Progenitor cell of endocrine pancreas (in vitro differentiated cells): ENCODE measurements at places on chromosomes 2 and 18. TPM values are rescaled to one million over a fixed set of nuclear protein-coding genes. Genes with fewer than 3 reads are reported as not detected.

GRCh38 chr18:24877546-24877945 is 417.1 kb downstream of the HRH4 start:
- peaks cover 63% of the 10 kb centered on the region for H3K27me3 ChIP-seq
- H3K27ac ChIP-seq, result no peak overlapping the region
- H3K4me3 ChIP-seq, result no peak overlapping the region
- DNase-seq, result no peak
- H3K4me1 ChIP-seq, result peaks cover 4% of the 10 kb centered on the region

Gene LRRTM4
- 2.3 and 3.3 TPM in 2 replicates for total RNA-seq

DNA sequence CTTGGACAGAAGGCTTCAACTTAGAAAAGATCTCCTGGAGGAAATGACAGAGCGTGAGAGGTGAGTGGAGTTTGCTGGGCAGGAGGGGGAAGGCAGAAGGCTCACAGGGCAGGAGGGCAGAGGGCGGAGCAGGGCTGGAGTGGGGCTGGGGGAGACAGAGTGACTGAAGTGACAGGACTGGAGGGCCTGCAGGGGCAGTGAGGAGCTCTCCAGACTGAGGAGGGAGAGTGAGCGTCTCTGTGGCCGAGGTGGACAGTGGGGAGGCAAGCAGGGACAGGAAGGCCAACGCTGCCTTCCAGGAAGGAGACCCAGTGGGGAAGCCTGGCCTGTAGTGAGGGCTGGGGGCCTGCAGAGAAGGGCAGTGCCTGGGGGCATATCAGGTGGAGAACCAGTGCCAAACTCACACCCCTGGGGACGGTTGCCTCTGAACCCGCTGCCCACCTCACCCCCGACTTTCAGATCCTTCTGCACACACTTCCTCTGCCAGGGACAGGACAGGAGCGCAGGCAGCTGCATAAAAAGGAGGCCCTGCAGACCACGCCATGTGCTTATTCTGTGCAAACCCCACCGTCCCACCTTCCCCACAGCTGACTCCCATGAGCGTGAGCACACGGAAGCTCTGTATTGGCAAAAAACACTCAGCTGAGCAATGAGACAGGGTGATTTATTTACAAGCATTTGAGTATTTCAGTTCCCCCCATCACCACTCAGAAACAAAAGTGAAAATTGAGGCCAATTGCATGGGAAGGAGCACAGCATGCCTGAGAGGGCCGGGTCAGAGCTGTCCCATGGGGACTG is 244.3 kb downstream of the FAM210A start:
- H3K4me1 ChIP-seq, result no peaks in the 10 kb centered on the region
- no peaks in the 10 kb centered on the region for H3K36me3 ChIP-seq
- peak overlapping the region; percentile 26 for H3K27ac ChIP-seq
- DNase-seq, result no peak

DNA sequence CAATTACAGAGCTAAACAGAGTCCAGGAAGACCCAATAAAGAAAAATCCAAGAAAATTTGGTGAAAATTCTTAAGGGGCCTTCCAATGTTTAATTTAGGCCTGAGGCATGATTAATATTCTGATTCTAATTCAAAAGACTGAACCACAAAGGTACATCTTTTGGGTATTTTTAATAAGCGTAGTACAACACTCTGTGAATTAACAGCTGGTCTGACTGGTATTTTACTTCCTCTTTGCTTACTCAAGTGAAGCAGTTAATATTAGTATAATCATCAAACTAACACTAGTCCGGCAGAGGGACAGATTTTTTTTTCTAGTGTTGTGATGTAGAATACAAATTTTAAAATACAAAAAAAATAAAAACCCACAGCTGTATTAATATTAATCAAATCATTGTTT is 652.9 kb downstream of the NR4A2 start:
- no peak overlapping the region for H3K4me3 ChIP-seq
- H3K4me1 ChIP-seq, result no peaks in the 10 kb centered on the region
- no peak for DNase-seq
- no peak overlapping the region for H3K27ac ChIP-seq

DNA sequence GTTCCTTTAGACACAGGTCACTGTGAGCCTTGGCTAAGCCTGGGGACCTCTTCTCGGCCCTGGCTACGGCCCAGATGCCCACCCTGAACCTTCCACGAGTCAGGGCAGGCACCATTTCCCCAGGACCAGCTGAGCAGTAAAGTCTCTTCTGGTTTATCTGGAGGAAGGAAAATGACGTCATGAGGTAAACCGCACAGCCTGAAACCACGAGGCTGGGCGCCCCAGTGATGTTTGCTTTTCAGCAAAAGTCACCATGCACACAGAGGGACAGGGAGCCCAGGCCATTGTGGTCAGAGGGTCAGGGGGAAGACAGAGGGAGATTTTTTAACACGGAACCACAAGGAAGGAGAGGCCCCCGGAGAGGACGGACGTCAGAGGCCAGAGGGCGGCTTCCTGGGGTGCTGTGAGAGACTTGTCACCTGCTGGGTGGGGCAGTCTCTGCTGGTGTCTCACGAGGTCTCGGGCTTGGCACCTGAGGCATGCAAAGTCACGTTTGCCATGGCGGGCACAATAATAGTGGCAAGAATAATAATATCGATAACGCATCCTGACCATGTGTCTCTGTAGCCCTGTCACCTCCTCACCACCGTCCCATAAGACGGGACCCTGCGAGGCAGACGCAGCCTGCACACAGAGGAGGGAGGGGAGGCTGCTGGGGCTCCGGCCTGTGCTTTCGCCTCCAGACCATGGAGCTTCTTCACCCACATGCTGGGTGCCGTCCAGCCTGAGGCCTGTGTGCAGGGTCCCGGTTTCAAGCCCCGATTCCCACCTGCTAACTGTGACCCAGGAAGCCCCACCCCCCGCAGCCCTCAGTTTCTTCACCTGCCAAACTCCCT is 33.2 kb upstream of the FOSL2 start:
- peak overlapping the region; percentile 80 for H3K27ac ChIP-seq
- H3K27me3 ChIP-seq, result peaks cover 18% of the 10 kb centered on the region
- peaks cover 7% of the 10 kb centered on the region for H3K4me1 ChIP-seq
- no peak for DNase-seq

Gene ACMSD
- total RNA-seq, result not detected in 2 replicates

- H3K27ac ChIP-seq, result no peak overlapping the region
- H3K4me3 ChIP-seq, result no peak overlapping the region
Measured at GRCh38 chr2:9703085-9703678, 72.4 kb upstream of the YWHAQ start.

DNA sequence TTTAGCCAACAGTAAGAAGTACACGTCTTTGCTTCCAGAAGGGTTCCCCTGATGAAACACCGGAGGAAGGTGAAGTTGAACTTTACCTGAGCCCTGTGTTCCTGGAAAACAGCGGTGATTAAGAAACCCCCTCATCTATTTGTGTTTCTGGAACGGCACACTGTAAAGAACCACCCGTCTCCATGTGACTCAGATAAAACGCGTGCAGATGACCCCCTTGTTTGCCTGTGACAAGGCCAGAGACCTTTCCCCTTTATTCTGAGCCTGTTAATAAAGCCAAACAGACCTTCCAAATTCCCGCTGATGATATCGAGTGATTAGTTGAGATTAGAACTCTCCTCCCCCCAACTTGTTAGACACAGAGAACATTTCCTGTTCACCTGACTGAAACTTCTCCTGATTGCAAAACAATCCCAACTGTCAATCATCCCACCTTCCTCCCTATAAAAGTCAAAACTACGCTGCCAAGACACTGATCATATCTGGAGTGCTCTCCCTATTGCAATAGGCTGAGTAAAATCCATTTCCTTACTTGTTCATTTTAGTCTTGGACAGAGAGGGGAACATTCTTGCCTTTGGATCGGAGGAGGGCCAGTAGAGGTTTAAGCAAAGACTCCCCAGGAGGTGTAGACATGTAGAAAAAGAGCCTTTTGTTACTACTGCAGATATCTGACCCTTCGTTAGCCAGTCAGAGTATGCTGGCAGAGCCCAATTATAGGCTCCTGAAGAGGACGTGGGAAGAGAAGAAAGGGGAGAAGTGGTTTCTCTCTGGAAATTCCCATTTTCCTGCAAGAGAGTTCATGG is 914 bp upstream of the IWS1 start:
- no peak for DNase-seq
- peaks cover 18% of the 10 kb centered on the region for H3K4me1 ChIP-seq
- H3K4me3 ChIP-seq, result peak overlapping the region; percentile 87
- H3K27me3 ChIP-seq, result no peaks in the 10 kb centered on the region
- peak overlapping the region; percentile 99 for H3K27ac ChIP-seq

GRCh38 chr2:150169237-150169629 is 318.2 kb downstream of the RND3 start:
- DNase-seq, result no peak
- peak overlapping the region; percentile 35 for H3K27ac ChIP-seq
- H3K36me3 ChIP-seq, result no peaks in the 10 kb centered on the region
- H3K4me3 ChIP-seq, result no peak overlapping the region

GRCh38 chr2:85034158-85034557 is 63.2 kb downstream of the KCMF1 start:
- H3K27ac ChIP-seq, result no peak overlapping the region
- peaks cover 1% of the 10 kb centered on the region for H3K4me1 ChIP-seq
- H3K36me3 ChIP-seq, result peaks cover 22% of the 10 kb centered on the region
- H3K4me3 ChIP-seq, result no peak overlapping the region

GRCh38 chr2:37622450-37623100 is 48.9 kb downstream of the CDC42EP3 start:
- peaks cover 4% of the 10 kb centered on the region for H3K4me1 ChIP-seq
- H3K27ac ChIP-seq, result no peak overlapping the region
- H3K36me3 ChIP-seq, result no peaks in the 10 kb centered on the region
- no peak overlapping the region for H3K4me3 ChIP-seq

DNA sequence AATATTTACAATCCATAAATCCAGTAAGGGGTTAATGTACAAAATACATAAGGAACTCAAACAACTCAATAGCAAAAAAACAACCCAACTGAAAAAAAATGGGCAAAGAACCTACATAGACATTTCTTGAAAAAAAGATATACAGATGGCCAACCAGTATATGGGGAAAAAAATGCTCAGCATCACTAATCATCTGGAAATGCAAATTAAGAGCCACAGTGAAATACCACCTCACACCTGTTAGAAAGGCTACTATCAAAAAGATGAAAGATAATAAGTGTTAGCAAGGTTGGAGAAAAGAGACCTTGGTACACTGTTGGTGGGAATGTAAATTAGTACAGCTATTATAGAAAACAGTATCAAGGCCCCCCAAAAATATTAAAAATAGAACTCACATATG is 14.6 kb downstream of the AP1S3 start:
- no peak overlapping the region for H3K4me3 ChIP-seq
- peaks cover 7% of the 10 kb centered on the region for H3K36me3 ChIP-seq
- no peak overlapping the region for H3K27ac ChIP-seq
- H3K4me1 ChIP-seq, result no peaks in the 10 kb centered on the region
- no peaks in the 10 kb centered on the region for H3K27me3 ChIP-seq
- no peak for DNase-seq

DNA sequence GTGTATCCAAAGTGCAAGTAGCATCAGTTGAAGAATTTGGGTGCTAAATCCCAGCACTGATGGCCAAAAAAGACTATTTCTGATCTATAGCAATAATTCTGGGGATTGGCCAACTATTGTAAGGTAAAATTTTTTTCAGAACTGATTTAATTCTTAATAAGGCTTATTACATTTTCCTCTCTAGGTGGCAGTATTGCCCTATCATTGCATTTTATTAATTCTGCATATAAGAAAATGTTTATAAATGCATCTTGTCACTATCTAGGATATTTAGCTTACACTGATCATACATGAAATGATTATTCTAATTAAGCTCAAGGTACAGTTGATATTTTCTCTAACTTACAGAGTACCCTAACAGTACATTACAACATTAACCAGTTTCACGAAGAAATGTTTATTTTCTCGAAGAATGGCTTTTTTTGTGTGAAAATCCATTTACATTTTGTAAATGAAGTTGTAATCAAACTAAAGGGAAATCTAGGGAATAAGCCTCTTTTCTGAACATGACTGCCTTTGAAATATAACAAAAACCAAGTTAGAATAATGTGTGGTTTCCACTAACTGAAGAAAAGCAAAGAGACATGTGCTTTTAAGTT is 11.0 kb downstream of the TTN start:
- peaks cover 11% of the 10 kb centered on the region for H3K36me3 ChIP-seq
- H3K27ac ChIP-seq, result no peak overlapping the region
- no peak for DNase-seq
- no peak overlapping the region for H3K4me3 ChIP-seq
- H3K4me1 ChIP-seq, result no peaks in the 10 kb centered on the region

- no peak overlapping the region for H3K4me3 ChIP-seq
- DNase-seq, result no peak
- H3K27ac ChIP-seq, result peak overlapping the region; percentile 0
Measured at GRCh38 chr2:24568551-24568950, 77.5 kb downstream of the NCOA1 start.

GRCh38 chr2:41948397-41948763 is 99.4 kb upstream of the PKDCC start:
- no peak overlapping the region for H3K4me3 ChIP-seq
- no peaks in the 10 kb centered on the region for H3K36me3 ChIP-seq
- H3K4me1 ChIP-seq, result peaks cover 52% of the 10 kb centered on the region

GRCh38 chr2:191018048-191018447 is 4.1 kb upstream of the STAT1 start:
- H3K27ac ChIP-seq, result no peak overlapping the region
- peaks cover 9% of the 10 kb centered on the region for H3K4me1 ChIP-seq
- no peaks in the 10 kb centered on the region for H3K27me3 ChIP-seq
- H3K4me3 ChIP-seq, result no peak overlapping the region
- no peak for DNase-seq

DNA sequence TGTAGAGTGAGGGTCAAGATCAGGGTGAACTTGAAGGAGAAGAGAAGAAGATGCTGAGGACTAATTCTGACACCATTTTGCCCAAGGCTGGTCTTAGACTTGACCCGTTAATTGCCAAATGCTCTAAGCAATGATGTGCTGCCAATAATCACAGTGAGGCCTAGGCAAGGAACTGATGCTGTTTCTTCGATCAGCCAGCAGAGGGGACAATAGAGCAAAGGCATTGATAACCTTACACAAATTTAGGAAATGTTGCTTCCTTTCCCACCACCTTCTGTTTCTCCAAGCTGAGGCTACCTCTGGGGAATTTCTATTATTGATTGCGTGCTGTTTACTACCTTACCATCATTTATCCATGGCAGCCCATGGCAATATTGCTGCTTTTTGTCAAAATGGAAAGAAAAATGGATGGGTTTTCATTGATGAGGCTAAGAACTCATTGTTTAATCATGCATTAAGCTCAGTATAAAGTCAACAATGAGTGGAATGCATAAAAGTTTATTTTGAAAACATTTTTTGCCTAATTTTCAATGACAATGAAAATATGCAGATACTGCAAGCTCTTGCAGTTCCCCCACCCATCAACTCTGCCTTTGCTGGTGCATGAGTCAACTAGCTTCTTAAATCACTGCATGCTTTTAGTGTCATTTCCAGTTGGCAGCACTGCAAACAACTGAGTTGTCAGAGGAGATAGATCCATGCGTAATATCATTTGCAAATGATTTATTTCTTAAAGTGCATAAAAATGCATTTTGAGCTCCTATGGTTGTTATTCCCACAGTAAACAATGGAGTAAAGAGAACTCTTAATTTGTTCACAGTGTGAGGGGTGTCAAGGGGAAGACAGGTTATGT is 116.4 kb upstream of the NYAP2 start:
- H3K27ac ChIP-seq, result no peak overlapping the region
- H3K4me1 ChIP-seq, result peaks cover 4% of the 10 kb centered on the region
- H3K27me3 ChIP-seq, result no peaks in the 10 kb centered on the region
- no peak for DNase-seq
- H3K36me3 ChIP-seq, result no peaks in the 10 kb centered on the region
- H3K4me3 ChIP-seq, result no peak overlapping the region
